ENCODE measurements at places on chromosomes 7 and 10. TPM values are rescaled to one million over a fixed set of nuclear protein-coding genes. Genes with fewer than 3 reads are reported as not detected.

DNA sequence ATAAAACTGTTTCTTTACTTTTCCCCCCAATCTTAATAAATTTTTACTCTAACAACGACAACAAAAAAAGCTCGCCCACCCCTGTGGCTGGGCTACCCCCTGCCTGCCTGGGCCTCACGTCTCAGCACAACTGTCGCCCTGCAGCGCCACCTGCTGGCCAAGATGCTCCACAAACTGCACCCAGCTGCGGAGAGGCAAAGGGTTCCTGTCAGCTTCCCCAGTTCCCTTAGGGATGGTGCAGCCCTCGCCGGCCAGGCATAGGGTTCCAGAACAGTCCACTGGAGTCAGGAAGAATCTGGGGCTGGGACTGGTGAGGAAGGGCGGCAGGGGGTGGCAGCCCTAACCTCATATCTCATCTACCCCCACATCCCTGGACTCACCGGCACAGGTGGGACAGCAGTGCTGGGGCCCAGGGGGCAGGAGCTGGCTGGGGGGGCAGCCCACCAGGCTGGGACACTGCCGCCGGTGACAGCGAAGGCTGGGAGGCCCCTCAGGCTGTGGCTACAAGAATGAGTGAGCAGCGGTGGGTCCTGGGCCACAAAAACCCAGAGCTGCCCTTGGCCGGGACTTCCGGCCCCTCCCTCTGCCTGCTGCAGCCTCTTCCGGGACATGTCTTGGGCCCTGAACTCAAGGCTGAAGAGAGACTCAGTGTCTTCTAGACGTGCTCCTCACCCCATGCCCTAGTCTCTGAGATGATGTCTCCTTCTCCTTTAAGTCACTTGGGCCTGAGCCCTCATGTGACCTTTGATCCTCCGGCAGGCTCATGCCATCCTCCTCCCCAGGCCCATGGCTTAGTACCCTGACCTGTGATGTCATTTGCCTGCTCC lies 21.2 kb downstream of the ATP6V1F start:
- H3K4me1 ChIP-seq: peaks cover 10% of the 10 kb centered on the region
- H3K27me3 ChIP-seq: no peaks in the 10 kb centered on the region
- H3K27ac ChIP-seq: no peak overlapping the region
- no peak overlapping the region for H3K4me3 ChIP-seq

GRCh38 chr7:122442929-122443328 lies 138.4 kb upstream of the FEZF1 start:
- no peak overlapping the region for H3K4me3 ChIP-seq
- no peaks in the 10 kb centered on the region for H3K4me1 ChIP-seq
- H3K27ac ChIP-seq: no peak overlapping the region
- H3K27me3 ChIP-seq: no peaks in the 10 kb centered on the region
- H3K36me3 ChIP-seq: no peaks in the 10 kb centered on the region

GRCh38 chr10:14781763-14782162 lies 7.1 kb upstream of the FAM107B start:
- H3K4me3 ChIP-seq: no peak overlapping the region
- peaks cover 47% of the 10 kb centered on the region for H3K4me1 ChIP-seq
- H3K27ac ChIP-seq: peak overlapping the region; percentile 94
- DNase-seq: no peak
- H3K36me3 ChIP-seq: no peaks in the 10 kb centered on the region

- no peak overlapping the region for H3K4me3 ChIP-seq
- H3K36me3 ChIP-seq: no peaks in the 10 kb centered on the region
- no peak overlapping the region for H3K27ac ChIP-seq
- no peaks in the 10 kb centered on the region for H3K27me3 ChIP-seq
- no peaks in the 10 kb centered on the region for H3K4me1 ChIP-seq
Observed at GRCh38 chr7:79681454-79681853, 228.0 kb upstream of the MAGI2 start.

GRCh38 chr10:78471723-78472550 lies 438.3 kb downstream of the RPS24 start:
- H3K4me1 ChIP-seq: peaks cover 20% of the 10 kb centered on the region
- no peak overlapping the region for H3K27ac ChIP-seq
- peaks cover 11% of the 10 kb centered on the region for H3K27me3 ChIP-seq
- H3K36me3 ChIP-seq: no peaks in the 10 kb centered on the region
- no peak for DNase-seq

DNA sequence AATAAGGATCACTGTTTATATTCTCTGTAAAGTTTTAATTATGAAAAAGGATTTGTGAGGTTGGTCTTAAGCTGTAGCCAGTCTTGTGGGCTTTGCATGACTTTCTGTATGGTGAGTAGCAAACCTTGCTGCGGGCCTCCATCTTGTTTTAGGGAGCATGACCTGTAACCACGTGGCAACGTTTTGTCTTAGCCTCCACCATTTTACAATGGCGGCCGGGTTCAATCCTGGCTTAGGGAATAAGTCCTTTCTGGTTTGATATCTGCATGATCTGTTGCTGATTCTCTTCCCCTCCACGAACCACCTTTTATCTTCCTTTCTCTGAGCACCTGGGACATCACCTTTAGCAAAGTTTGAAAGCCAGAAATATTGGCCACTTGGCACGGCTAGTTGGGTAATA lies 32.5 kb upstream of the OPTN start:
- H3K27ac ChIP-seq: no peak overlapping the region
- no peaks in the 10 kb centered on the region for H3K36me3 ChIP-seq
- no peak for DNase-seq
- H3K4me1 ChIP-seq: no peaks in the 10 kb centered on the region

DNA sequence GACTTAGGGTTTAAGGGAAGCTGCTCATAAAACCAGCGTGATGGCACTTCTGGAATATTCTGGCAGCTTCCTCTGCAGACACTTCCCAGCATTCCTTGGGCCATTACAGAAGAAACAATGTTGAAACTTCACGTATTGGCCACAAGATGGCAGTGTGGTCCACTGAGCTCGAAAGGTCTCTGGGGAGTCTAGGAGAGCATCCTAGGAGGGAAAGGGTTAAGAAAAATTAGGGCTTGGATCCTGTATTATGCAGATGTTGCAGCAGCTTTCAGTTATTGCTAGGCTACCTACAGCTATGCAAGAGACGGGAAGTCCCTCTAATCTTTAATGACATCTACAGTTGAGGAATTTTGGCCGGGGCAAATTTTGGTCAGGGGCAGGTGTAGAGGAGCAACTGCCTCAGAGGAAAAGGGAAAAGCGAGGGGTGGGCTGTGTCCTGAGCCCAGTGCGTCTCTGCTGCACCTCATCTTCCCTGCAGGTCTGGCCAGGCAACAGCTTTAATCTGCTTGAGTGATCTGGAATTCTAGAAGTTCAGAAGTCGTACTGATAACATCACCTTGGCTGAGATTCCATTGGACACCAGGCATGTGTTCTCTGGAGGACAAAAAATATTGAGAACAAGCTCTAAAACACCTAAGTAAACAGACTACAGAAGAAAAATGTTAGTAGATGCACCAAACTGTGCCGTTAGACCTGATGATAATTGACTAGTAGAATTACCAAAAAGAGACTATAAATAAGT lies 220.8 kb upstream of the PRSS58 start:
- peak; percentile 74 for DNase-seq
- H3K4me3 ChIP-seq: no peak overlapping the region
- no peaks in the 10 kb centered on the region for H3K36me3 ChIP-seq
- H3K4me1 ChIP-seq: peaks cover 12% of the 10 kb centered on the region
- H3K27me3 ChIP-seq: no peaks in the 10 kb centered on the region
- no peak overlapping the region for H3K27ac ChIP-seq

DNA sequence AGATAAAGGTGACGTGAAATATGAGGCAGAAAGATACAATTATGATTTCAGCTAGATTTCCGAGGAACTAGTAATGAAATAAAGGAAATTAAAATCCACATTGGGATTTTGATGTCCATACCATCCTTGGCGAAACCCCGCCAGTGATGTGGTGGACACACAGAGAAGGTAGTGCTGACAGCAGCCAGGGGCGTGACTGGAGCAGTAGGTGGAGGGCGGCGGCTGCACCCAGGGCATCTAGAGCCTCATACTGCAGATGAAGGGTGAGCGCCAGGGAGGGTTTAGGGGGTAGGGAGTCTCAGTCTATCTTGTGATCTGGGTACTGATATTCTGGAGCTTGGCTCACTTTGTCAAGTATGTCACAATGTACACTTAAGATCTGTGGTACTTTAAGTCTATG lies 855.5 kb upstream of the POM121L12 start:
- no peaks in the 10 kb centered on the region for H3K4me1 ChIP-seq
- H3K4me3 ChIP-seq: no peak overlapping the region
- H3K36me3 ChIP-seq: no peaks in the 10 kb centered on the region
- DNase-seq: no peak
- no peaks in the 10 kb centered on the region for H3K27me3 ChIP-seq

- H3K4me3 ChIP-seq: no peak overlapping the region
- no peaks in the 10 kb centered on the region for H3K27me3 ChIP-seq
- H3K4me1 ChIP-seq: peaks cover 7% of the 10 kb centered on the region
- no peak overlapping the region for H3K27ac ChIP-seq
Observed at GRCh38 chr10:37479469-37479868, 354.1 kb downstream of the ANKRD30A start.

GRCh38 chr10:101287997-101288635 lies 58.9 kb upstream of the LBX1 start:
- no peak overlapping the region for H3K4me3 ChIP-seq
- H3K36me3 ChIP-seq: no peaks in the 10 kb centered on the region
- H3K4me1 ChIP-seq: no peaks in the 10 kb centered on the region
- no peaks in the 10 kb centered on the region for H3K27me3 ChIP-seq

- peaks cover 86% of the 10 kb centered on the region for H3K27me3 ChIP-seq
- no peaks in the 10 kb centered on the region for H3K36me3 ChIP-seq
- H3K27ac ChIP-seq: no peak within 1 kb of the TSS
- DNase-seq: no peak
Observed at GRCh38 chr10:49679480-49679893, at the start of gene C10orf53. C10orf53 (plus strand) TSS chr10:49679651; CDS start chr10:49679698, 47 bp downstream.

- peaks cover 6% of the 10 kb centered on the region for H3K36me3 ChIP-seq
- peak overlapping the region; percentile 80 for H3K4me3 ChIP-seq
- peak; percentile 17 for DNase-seq
- peak overlapping the region; percentile 95 for H3K27ac ChIP-seq
- peaks cover 41% of the 10 kb centered on the region for H3K4me1 ChIP-seq
Observed at GRCh38 chr7:140062118-140062527, 628 bp downstream of the PARP12 start.

DNA sequence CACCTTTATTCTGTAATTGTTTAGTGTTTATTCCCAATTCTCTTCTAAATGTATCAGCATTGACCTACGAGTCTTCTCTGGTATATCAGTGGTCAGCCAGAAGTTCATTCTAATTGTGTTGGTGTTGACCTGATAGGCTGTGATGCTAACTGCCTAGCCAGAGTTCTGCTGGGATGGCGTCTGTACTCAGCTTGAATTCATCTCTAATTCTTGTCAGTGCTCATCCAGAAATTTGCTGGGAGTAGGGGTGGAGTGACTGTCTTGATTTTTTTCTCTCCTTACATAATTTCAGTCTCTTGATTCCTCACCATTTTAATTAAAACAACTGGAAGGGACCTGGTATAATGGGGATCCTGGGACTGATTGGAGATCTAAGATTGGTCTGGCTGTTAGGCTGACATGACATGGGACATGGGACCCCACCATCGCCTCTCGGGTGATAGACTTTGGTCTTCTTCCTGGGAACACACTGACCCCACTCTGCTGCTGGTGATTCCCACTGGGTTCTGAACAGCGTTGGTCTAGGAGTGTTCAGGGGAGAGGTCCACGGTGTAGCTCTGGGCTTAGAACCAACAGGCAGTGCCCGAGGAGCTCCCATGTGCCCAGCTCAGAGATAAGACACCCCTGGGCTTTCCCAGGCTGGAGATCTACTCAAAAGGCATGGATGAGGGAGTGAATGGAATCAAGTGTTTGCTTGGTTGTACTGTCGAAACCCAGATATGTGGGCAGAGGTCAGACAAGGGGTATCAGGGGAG lies 3.8 kb downstream of the NEURL1 start:
- H3K4me1 ChIP-seq: peaks cover under 1% of the 10 kb centered on the region
- no peak for DNase-seq
- H3K27me3 ChIP-seq: peaks cover 23% of the 10 kb centered on the region
- no peak overlapping the region for H3K27ac ChIP-seq

The PTPN12 gene
- 26.2 TPM for total RNA-seq

The SH2D4B gene
- not detected for total RNA-seq

The GNGT1 gene
- total RNA-seq: not detected
